ENCODE measurements at places on chromosomes 4 and X.

DNA sequence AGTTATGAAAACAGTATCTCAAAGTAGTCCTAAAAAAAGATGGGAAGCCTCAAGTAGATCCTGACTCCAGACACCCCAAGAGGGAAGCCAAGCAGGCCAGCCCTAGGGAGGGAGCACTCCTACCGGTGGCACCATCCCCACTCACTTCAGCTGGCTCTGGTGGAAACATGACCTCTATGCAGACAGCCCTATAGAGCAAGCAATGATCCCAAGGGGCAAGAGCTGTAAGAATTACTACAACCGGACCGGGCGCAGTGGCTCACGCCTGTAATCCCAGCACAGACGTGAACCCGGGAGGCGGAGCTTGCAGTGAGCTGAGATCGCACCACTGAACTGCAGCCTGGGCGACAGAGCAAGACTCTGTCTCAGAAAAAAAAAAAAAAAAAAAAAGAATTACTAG is 5.7 kb downstream of the LETM1 start:
- no peak for DNase-seq

DNA sequence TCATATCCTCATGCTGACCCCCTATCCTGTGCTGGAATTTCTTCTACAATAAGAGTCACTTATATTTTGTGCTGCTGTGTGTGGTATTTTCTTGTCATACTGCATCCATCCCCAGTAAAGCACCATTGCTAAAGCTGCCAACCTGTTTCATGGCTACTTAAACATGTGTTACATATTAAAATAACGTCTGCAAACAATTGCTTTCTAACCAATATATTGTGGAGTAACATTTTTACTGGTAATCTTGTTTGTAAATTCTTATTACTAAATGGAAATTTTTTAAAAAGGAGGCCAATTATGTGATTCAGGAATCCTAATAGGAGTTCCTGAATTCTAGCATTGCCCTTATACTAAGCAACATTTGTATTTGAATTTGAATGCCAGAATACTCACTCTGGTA is 160.3 kb upstream of the VEGFC start:
- DNase-seq = no peak

DNA sequence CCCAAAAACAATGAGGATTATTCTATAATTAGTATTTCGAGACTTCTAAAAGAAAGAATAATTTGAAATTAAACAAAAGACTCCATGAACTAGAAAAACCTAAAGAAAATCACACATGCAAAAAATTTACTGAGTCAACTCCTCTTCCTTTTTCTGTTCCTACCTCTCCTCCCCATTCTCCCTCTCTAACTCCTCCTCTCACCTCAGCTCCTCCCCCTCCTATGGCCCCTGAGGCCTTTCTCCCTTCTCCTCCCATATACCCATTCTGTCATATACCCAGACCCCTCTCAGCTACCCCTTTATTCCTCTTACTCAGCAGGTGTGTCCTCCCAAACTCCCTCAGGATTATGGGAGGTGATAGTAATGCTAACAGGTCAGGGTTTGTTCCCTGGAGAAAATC is 57.4 kb downstream of the SERTM2 start:
- no peak for DNase-seq

DNA sequence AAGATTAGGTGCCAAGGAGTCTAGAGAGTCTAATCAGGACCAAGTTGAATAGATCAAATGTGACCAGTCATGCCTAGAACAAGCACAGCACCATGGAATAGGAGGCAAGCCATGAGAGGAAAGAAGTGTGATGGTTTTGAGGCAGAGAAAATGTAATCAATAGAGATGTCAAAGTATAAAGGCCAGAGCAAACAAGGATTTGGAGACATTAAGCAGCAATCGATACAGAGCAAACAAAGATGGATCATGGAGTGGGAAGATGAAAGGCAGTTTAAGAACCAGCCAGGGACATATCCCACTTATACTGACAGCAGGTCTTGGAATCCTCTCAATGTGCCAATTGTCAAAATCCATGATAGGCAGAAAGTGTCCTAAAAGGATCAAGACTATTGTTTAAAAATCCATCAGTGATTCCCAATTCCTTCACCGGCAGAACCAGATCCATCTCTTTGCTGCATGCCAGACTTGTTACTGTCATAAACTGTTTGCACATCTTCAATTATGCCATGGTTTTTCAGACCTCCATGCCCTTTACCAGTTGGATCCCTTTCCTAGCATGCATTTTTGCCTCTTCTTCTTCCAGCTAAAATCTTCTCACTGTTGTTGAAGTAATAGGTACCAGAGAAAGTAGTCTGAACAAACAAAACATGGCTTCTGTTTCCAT is 520.7 kb upstream of the ARX start:
- DNase-seq = no peak

DNA sequence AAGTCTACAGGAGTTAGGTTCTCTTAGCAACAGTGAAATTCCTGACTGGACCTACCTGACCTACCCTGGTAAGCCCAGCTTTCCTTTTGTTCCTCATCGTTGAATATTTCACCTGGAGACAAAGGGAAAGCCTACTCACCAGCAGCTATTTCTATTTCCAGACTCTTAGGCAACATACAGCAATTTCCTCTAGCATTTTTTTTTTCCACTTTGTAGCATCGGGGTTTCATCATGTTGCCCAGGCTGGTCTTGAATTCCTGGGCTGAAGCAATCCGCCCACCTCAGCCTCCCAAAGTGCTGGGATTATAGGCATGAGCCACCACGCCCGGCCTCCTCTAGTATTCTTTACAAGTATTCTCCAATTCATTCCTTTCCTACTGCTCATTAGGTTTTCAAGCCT is 6.8 kb upstream of the S100G start:
- no peak for DNase-seq

DNA sequence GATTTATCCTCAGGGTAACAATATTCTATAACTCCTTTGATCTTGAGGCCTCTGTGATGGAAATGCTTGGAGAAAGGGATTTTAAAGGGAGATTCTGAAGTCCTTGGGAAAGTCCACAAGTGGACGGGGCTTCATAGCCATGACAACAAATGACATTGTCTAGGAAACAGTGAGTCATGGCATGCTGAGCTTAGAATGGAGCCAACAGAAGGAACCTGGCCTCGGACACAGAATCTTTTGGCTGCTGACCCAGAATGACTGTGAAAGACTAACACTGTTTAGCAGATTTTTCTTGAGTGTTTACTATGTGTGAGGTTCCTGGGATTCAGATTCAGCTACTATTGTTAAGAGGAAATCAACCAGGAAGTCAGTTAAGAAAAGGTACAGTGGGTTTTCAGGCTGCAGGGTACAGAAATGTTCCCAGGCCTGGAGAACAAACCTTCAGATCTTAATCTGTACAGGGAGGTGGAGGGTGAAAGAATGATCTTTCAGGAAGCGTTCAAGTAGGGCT is 18.1 kb upstream of the CXCL2 start:
- no peak for DNase-seq

DNA sequence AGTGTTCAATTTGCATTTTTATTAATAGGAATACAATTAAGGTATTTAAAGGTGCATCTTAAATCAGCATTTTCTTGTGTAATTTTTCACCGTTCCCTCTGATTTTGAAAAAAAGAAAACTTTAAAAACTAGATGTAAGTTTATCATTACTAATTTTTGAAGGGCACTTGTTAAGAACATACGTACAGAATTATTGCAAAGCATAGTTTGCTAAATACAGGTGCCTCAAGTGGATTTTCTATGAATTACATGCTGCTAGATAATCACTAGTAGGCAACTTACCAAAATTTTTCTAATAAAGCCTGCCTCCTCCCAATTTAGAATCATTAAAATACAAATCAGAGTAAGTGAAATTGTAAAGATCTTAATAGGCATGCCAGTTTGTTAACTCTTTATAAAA is 8.5 kb downstream of the CNKSR2 start:
- DNase-seq = no peak

DNA sequence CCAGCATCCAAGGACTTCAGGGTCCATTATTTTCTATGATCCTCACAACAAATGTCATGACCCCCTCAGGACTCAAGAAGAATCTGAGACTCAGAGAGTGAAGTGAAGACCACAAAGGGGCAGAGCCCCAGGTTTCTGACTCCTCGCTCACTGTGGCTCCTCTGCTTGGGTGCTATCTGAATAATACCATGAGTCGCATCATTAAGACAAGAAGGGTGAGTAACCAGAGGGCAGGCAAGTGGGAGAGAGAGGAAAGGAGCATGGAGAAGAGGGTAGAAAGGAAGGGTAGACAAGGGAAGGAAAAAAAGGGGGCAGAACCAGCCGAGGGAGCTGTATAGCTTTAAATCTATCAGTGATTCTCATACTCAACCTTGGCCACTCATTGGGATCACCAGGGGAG is 15.5 kb upstream of the HSD17B10 start:
- no peak for DNase-seq

DNA sequence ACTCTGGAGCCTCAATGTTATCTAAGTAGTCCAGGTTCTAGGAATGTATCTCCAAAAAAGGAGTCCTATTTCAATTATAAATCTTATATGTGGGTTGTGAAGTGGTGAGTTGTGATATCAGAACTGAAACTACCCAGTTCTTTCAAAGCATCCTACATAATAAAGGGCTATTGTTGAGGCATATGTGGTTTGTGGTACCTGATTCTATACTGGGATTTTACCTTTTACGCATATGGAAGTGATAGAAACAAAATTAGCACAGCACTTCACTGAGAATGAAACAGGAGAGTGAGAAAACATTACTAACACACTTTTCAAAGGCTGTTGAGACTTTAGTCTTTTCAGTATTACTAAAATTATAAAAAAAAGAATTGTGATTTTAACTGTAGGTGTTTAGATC is 417.7 kb upstream of the GALNT7 start:
- no peak for DNase-seq

GRCh38 chr4:106502106-106502699 is 133.6 kb upstream of the GIMD1 start:
- DNase-seq = no peak

DNA sequence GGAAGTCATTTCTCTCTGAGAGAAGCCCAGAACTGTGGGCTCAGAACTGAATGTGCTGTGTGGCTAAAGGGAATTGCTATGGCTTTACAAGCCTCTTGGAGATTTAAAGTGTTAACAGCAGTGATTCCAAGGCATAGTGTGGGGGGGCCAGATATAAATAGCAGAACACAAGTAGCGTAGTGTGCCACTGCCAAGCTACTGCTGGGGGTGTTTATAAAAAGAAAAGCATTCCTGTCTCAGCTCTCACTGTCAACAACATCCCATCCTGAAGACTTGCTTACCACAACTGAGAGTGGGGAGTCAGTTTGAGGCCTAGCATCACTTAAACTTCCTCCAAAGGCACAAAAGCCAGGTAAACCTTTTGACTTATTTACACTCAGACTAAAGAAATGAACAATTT is at the start of gene ART3:
ART3 (plus strand) TSS at position 242 of the 400 bp plus-strand sequence. CDS start 1,181 bp downstream, outside the sequence.
- DNase-seq = no peak

DNA sequence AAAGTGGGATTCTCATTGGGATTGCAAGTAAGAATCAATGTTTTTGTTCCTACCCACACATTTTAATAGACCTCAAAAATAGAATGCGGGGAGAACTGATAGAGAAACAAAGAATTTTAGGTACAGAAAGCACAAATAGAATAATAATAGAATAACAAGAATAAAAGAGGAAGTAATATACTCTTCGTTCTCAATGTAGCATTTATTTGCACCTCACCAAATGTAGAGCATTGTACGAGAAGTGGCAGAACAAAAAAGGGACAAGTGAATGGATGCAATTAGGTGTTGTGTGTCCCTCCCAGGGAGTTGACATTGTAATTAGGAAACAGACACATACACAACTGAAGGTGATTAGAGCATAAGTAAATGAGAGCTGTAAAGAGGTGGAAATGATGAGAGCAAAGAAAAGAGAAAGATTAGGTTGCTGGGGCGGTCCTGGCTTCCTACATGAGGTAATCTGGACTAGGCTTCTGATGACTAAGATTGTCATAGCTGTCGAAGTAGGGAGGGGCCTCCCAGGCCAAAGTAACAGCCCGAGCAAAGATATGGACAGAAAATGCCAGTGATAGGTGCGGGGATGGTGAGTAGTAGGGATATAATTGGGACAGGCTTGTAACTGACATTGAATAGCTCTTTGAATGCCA is 10.4 kb downstream of the RAB9A start:
- no peak for DNase-seq

GRCh38 chrX:2767631-2768455 is 16.0 kb downstream of the XG start:
- peak; percentile 47 for DNase-seq

- no peak for DNase-seq
Measured at GRCh38 chr4:138003248-138003647, 238.9 kb downstream of the SLC7A11 start.

DNA sequence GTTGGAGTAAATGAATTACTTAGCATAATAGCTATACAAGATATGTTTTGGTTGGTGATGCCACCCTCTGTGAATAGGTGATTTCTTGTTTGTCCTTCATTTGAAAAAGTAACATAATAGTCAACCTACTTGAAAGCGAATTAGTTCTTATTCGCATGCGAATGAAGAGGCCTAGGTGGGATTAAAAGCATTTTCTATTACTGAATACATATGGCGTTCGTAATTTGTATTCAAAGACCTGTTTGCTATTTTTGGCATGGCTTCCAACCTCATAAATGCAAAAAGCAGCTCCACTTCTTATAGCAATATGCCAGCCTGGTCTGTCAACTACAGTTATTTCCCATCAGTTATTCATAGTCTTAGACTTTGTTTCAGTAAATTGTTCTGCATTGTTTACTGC is 261.3 kb downstream of the TENM3 start:
- DNase-seq = no peak

DNA sequence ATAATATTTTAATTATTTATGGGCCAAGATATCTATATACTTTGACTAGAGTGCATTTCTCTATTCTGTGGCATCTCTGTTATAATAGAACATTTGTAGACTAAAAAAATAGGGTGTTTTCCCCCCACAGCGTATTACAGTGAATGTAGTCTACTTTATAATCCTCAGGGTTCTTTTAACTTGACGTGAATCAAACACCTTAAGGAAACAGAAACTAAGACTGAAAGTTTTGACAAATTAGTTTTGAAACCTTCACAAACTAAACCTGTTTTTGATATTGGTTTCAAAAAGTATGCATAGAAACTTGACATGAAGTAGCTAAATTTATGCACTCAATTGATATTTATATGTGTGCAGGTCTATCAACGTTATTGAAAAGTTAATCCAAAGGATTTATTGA is 1963.1 kb upstream of the TENM3 start:
- no peak for DNase-seq

- no peak for DNase-seq
Measured at GRCh38 chr4:135197641-135198040, 996.1 kb upstream of the PABPC4L start.

- DNase-seq = no peak
Measured at GRCh38 chrX:69032601-69033000, 132.7 kb downstream of the PJA1 start.

DNA sequence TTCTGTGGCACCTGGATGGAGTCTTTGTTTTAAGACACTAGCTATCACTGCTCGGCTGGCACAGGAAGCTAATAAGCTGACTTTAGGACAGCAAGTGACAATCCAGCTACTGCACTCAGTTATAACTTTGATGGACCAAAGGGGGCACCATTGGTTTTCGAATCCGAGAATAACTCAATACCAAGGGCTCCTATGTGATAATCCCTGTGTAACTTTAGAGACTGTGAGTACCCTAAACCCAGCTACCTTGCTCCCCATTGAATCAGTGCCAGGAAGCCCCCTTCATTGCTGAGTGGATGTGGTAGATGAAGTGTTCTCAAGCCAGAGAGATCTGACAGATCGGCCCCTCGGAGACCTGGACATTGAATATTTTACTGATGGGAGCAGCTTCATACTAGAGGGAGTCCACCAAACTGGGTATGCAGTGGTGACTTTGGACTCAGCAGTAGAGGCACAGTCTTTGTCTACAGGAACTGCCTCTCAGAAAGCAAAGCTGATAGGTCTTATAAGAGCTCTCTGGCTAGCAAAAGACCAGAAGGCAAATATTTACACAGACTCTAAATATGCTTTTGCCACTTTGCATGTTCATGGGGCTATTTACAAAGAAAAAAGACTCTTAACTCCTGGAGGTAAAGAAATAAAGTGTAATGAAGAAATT is 35.5 kb upstream of the UGT2B7 start:
- DNase-seq = no peak

Data from CD8-positive, alpha-beta memory T cell (primary cell).